ENCODE measurements at places on chromosomes 1 and 21. TPM values are rescaled to one million over a fixed set of nuclear protein-coding genes. Genes with fewer than 3 reads are reported as not detected.

- H3K27me3 ChIP-seq, result no peaks in the 10 kb centered on the region
- no peak for DNase-seq
- no peaks in the 10 kb centered on the region for H3K4me1 ChIP-seq
- H3K27ac ChIP-seq, result no peak overlapping the region
- no peaks in the 10 kb centered on the region for H3K36me3 ChIP-seq
- H3K4me3 ChIP-seq, result no peak overlapping the region
Observed at GRCh38 chr21:41130883-41131282, 37.1 kb upstream of the BACE2 start.

Gene CLCA4
- polyA plus RNA-seq, result not detected

- H3K27me3 ChIP-seq, result no peaks in the 10 kb centered on the region
- no peak for DNase-seq
- H3K4me1 ChIP-seq, result peaks cover 8% of the 10 kb centered on the region
- H3K27ac ChIP-seq, result no peak overlapping the region
- no peaks in the 10 kb centered on the region for H3K36me3 ChIP-seq
Observed at GRCh38 chr1:103266036-103266435, 157.7 kb upstream of the COL11A1 start.

- H3K27me3 ChIP-seq, result no peaks in the 10 kb centered on the region
- peaks cover 28% of the 10 kb centered on the region for H3K36me3 ChIP-seq
- DNase-seq, result no peak
- no peak overlapping the region for H3K4me3 ChIP-seq
- H3K27ac ChIP-seq, result no peak overlapping the region
Observed at GRCh38 chr1:248816042-248816851, 9.5 kb downstream of the SH3BP5L start.

GRCh38 chr1:154788110-154788870 is 81.8 kb downstream of the KCNN3 start:
- H3K27ac ChIP-seq, result no peak overlapping the region
- H3K4me3 ChIP-seq, result no peak overlapping the region
- H3K27me3 ChIP-seq, result no peaks in the 10 kb centered on the region
- H3K4me1 ChIP-seq, result peaks cover 3% of the 10 kb centered on the region
- DNase-seq, result no peak

DNA sequence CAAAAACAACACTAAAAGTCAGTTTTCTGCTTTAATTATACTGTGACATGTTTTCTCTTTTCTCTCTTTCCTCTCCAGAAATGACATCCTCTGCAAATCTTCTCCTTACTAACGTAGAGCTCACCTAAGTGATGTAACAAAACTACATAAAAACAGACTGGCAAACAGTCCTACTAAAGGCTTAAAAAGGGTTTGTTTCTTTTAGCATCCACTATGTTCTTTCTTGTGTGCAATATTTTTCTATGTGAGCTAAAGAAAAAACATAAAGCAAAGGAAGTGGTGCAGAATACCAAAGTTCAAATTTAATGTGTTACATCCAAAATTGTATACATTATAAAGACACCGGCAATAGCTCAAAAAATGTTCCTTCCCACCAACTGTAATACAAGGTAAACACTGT is 14.5 kb downstream of the USP24 start:
- H3K36me3 ChIP-seq, result no peaks in the 10 kb centered on the region
- peaks cover 16% of the 10 kb centered on the region for H3K4me1 ChIP-seq
- no peak overlapping the region for H3K27ac ChIP-seq
- H3K4me3 ChIP-seq, result no peak overlapping the region
- DNase-seq, result no peak
- H3K27me3 ChIP-seq, result no peaks in the 10 kb centered on the region

Gene XCL1
- polyA plus RNA-seq, result 2.0 TPM

DNA sequence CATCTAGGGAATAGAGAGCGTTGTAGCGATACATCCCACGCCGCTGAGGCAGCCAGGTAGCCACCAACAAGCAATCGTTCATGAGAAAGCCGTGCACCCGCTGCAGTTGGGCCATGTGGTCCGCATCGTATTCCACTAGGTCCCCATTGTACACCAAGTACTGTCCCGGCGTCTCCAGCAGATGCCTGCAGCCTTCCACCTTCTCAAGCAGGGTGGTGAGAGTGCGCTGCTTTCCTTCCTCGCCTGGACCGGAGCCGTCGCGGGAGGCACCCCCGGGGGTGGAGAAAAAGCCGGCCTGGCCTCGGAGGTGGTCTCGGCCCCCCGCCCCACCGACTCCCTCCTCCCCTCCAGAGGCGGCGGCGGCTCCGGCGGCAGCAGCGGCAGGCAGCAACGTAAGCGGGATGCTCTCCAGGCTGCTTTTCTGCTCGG is 595 bp downstream of the EXOC8 start:
- peak overlapping the region; percentile 62 for H3K4me3 ChIP-seq
- DNase-seq, result no peak
- H3K36me3 ChIP-seq, result no peaks in the 10 kb centered on the region
- H3K4me1 ChIP-seq, result peaks cover 43% of the 10 kb centered on the region

DNA sequence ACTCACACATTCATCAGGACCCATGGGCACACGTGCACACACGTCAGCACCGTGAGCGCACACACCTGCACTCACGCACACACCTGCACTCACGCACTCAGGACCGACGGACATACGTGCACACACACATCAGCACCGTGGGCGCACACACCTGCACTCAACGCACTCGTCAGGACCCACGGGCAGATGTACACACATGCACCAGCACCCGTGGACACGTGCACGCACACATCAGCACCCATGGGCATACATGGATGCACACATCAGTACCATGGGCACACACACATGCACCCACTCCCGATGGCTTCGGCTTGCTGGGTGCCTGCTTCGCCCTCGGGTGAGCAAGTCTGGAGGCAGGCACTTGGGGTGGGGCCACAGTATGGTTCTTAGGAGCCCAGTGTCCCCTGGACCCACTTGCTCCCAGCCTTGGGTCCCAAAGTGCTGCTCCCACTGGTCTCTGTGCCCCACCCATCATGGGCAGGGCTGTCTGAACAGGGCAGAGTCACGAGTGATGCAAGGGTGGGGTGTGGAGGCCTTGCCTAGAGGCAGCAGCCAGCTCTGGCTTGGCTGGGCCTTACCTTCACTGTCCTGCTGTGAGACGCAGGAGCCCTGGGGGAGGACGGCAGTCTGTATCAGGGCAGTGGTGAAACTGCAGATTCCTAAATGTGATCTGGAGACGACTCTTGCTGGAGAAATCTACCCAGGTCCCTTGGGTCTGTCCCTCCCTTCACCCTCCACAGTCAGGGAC is 49.8 kb downstream of the SKI start:
- DNase-seq, result no peak
- peak overlapping the region; percentile 84 for H3K27ac ChIP-seq
- peaks cover 28% of the 10 kb centered on the region for H3K4me1 ChIP-seq
- H3K4me3 ChIP-seq, result no peak overlapping the region
- no peaks in the 10 kb centered on the region for H3K27me3 ChIP-seq

Gene AGMAT
- 0.31 TPM for polyA plus RNA-seq

DNA sequence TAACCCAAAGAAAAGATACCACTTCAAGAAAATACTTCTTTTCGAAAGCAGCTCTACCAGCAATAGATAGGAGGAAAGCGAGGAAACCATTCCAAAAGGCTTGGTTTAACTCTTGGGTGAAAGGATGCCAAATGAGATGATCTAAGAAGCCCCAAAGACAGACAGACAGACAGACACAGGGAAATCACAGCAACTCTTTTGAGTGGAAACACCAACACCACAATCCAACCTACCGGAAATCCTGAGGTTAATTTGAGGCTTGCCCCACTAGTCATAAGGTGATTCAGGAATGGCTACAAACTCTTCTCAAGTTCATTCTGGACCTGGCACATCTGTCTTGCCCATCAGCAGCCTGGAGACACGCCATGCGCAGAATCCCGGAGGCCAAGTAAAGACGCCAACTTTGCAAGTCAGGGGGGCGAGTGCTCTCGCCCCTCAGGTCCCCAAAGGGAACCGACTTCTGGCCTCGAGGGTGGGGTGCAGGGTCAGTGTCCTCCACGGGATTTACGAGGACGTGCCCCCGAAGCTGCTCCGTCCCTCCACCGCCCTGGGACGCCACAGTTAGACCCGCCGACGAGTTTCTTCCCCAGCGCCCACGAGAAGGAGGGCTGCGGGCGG is 778 bp downstream of the EVI5 start:
- peak overlapping the region; percentile 94 for H3K27ac ChIP-seq
- H3K4me3 ChIP-seq, result peak overlapping the region; percentile 79
- peak; percentile 58 for DNase-seq
- no peaks in the 10 kb centered on the region for H3K27me3 ChIP-seq
- no peaks in the 10 kb centered on the region for H3K36me3 ChIP-seq
- H3K4me1 ChIP-seq, result peaks cover 4% of the 10 kb centered on the region

GRCh38 chr1:10615332-10615731 is 140.6 kb downstream of the PEX14 start:
- H3K27ac ChIP-seq, result no peak overlapping the region
- H3K4me1 ChIP-seq, result no peaks in the 10 kb centered on the region
- no peak for DNase-seq
- H3K36me3 ChIP-seq, result no peaks in the 10 kb centered on the region

GRCh38 chr1:157472056-157472701 is 80.1 kb downstream of the FCRL5 start:
- no peaks in the 10 kb centered on the region for H3K4me1 ChIP-seq
- no peaks in the 10 kb centered on the region for H3K36me3 ChIP-seq
- no peak for DNase-seq
- H3K27me3 ChIP-seq, result no peaks in the 10 kb centered on the region
- no peak overlapping the region for H3K27ac ChIP-seq

GRCh38 chr21:41851090-41851790 is 27.9 kb downstream of the PRDM15 start:
- H3K4me3 ChIP-seq, result no peak overlapping the region
- H3K4me1 ChIP-seq, result peaks cover 21% of the 10 kb centered on the region
- H3K27me3 ChIP-seq, result no peaks in the 10 kb centered on the region

DNA sequence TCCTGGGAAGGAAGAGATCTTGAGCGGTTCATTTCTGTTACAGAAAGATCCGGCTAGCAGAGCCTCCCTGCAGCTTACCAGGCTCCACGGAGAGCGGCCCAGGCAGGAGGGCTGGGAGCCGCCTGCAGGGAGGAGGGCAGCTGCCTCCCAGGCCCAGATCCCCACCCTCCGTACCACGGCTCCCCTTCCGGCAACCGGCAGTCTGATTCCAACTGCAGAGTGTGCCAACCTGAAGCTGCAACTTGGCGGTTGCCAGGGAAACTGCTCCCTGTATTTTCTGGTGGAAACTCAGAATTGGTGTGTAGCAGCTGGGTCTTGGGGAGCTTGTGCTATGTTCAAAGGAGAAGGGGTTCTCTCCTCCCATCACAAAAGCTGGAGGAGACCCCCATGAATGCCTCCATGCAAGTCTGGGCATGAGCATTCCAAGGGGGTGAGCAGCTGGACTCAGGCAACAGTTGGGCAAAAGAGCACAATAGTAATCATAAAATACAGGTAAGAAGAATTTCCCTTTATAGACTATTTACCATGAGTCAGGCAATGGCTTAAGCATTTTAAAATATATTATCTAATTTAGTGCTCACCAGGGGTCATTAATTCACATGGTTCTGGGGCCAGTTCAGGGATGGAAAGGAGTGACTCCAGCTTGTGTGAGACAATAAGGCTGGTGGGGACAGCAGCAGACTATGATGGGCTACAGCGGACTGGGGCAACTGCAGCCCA is 46.1 kb upstream of the KAZN start:
- H3K4me1 ChIP-seq, result no peaks in the 10 kb centered on the region
- no peak for DNase-seq
- H3K36me3 ChIP-seq, result no peaks in the 10 kb centered on the region
- H3K4me3 ChIP-seq, result no peak overlapping the region

DNA sequence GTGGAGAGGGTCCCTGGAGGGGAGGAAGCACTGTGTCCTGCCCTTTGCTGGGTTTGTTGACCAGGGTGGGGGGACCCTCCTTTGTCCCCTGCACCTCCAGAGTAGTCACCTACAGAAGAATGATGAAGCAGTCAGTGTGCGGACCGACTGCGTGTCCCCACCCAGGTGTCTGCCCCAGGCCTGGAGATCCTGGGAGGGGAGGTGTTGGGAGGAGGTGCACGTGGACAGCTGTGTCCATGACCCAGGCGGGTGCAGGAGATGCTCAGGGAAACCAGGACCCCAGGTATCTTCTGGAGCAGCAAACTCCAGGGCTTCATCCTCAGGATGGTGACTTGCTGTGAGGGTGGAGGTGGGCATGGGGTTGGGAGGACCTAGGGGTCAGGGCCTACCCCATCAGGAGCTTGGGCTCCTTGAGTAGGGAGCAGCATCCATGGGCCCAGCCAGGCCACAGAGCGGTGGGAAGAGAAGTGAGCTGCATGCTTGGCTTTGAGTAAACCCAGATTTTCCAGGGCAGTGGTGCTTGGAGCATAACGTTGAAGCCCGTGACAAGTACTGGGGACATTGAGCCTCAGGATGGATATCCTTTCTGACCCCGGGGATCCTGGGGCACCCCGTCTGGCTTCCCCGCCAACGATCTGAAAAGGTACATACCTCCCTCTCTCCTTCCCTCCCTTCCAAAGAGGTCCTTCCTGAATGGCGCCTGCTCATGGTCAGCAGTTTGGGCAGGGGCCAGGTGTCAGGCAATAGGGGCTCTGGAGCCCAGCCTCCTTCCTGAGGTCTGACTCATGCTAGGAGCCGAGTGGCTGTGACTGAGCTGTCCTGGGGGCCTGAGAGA is 13.7 kb downstream of the ACTRT2 start:
- H3K27ac ChIP-seq, result no peak overlapping the region
- no peak for DNase-seq
- H3K27me3 ChIP-seq, result no peaks in the 10 kb centered on the region
- H3K36me3 ChIP-seq, result no peaks in the 10 kb centered on the region
- no peak overlapping the region for H3K4me3 ChIP-seq

GRCh38 chr1:225253173-225253572 is 174.7 kb downstream of the LBR start:
- H3K4me1 ChIP-seq, result no peaks in the 10 kb centered on the region
- H3K36me3 ChIP-seq, result no peaks in the 10 kb centered on the region
- no peaks in the 10 kb centered on the region for H3K27me3 ChIP-seq
- no peak overlapping the region for H3K27ac ChIP-seq
- no peak for DNase-seq
- H3K4me3 ChIP-seq, result no peak overlapping the region

Gene C8A
- polyA plus RNA-seq, result not detected

Gene CELA3A
- not detected for polyA plus RNA-seq

Gene PIK3C2B
- polyA plus RNA-seq, result 10.4 TPM
